SJSA1 (cell line): ENCODE measurements at places on chromosomes 7 and 10. TPM values are rescaled to one million over a fixed set of nuclear protein-coding genes. Genes with fewer than 3 reads are reported as not detected.
A peak's percentile ranks its signal among the peaks of the same experiment; 100 is the strongest.

The GPNMB gene
- 0.75 and 1.1 TPM in 2 replicates for total RNA-seq

The GSTO2 gene
- 0.13 TPM in 1 of 2 replicates, not detected in the other for total RNA-seq

GRCh38 chr10:96878057-96878456 is 46.0 kb downstream of the LCOR start:
- no peak overlapping the region for H3K27ac ChIP-seq
- DNase-seq = no peak

The AKR1D1 gene
- not detected in 2 replicates for total RNA-seq

The OR6V1 gene
- total RNA-seq = not detected in 2 replicates

- no peaks in the 10 kb centered on the region for H3K27me3 ChIP-seq
- no peaks in the 10 kb centered on the region for H3K36me3 ChIP-seq
- no peak overlapping the region for H3K4me3 ChIP-seq
- peak; percentile 60 for DNase-seq
- peak overlapping the region; percentile 16; the same call in 1 of the 2 replicates for H3K27ac ChIP-seq
These were observed 9.6 kb upstream of the MYPN start for GRCh38 chr10:68099736-68100135.

- peak overlapping the region; percentile 98 for H3K27ac ChIP-seq
- peaks cover 29% of the 10 kb centered on the region for H3K4me1 ChIP-seq
- no peaks in the 10 kb centered on the region for H3K36me3 ChIP-seq
- no peak for DNase-seq
- no peak overlapping the region for H3K4me3 ChIP-seq
- no peaks in the 10 kb centered on the region for H3K27me3 ChIP-seq
These were observed 529.5 kb upstream of the FZD8 start for GRCh38 chr10:36171556-36171952.

DNA sequence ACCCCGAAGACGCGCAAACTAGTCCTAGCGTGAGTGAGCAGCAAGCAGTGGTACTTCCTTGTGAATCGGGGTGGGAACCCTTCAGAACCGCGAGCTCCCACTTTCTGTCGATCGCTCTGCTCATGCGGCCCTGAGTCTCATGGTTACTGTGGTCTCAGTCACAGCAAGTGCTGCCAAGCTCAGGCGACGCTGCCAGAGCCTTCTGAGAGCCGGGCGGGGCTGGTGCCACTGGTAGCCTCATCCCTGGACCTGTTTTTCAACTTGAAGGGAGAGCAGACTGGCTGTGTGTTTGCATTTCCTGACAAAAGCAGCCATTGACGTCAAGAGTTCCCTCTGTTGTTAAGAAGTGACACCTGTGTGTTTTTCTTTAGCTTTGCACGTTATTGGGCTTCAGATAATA is 32.9 kb upstream of the BHLHA15 start:
- no peaks in the 10 kb centered on the region for H3K4me1 ChIP-seq
- no peak overlapping the region for H3K27ac ChIP-seq
- H3K36me3 ChIP-seq = no peaks in the 10 kb centered on the region
- H3K27me3 ChIP-seq = no peaks in the 10 kb centered on the region

The BTBD16 gene
- total RNA-seq = not detected in 2 replicates

GRCh38 chr7:73668886-73669230 is 1.2 kb downstream of the VPS37D start:
- H3K27ac ChIP-seq = no peak overlapping the region
- no peaks in the 10 kb centered on the region for H3K27me3 ChIP-seq
- no peaks in the 10 kb centered on the region; the same call in 1 of the 2 replicates for H3K36me3 ChIP-seq
- no peak overlapping the region for H3K4me3 ChIP-seq
- H3K4me1 ChIP-seq = peaks cover 13% of the 10 kb centered on the region
- no peak for DNase-seq

The ASCC1 gene
- 39.4 and 51.1 TPM in 2 replicates for total RNA-seq

The CALU gene
- total RNA-seq = 919 and 957 TPM in 2 replicates

The SRRM3 gene
- total RNA-seq = 0.24 TPM in 1 of 2 replicates, not detected in the other

- 0 out of 2 replicates have a peak, but pooled peaks cover 3% of the 10 kb centered on the region for H3K27me3 ChIP-seq
- no peaks in the 10 kb centered on the region for H3K36me3 ChIP-seq
- no peaks in the 10 kb centered on the region for H3K4me1 ChIP-seq
- DNase-seq = no peak
These were observed 635.4 kb upstream of the PFKP start for GRCh38 chr10:2431961-2432360.

DNA sequence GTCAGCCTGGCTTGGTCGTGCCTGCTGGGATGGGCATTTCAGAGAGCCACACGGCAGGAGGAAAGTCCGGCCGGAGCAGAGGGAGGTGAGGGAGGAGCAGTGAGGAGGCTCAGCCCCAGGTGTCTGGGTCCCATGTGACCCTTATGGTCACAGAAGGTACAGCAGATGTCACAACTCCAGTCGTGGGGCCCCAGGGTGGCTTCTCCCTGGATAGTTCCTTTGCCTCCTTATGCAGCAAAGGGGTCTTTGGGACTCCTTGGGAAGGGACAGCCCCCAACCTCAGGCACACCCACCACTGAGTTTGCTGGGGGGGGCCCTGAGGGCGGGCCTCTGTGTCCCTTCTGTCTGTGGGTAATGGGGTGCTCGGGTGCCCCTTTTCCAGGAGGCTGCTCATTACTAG is 19.6 kb upstream of the PRKAG2 start:
- H3K4me1 ChIP-seq = peaks cover 5% of the 10 kb centered on the region
- H3K27me3 ChIP-seq = peaks cover 7% of the 10 kb centered on the region; the same call in 1 of the 2 replicates
- no peak overlapping the region for H3K4me3 ChIP-seq
- DNase-seq = no peak
- no peak overlapping the region for H3K27ac ChIP-seq

DNA sequence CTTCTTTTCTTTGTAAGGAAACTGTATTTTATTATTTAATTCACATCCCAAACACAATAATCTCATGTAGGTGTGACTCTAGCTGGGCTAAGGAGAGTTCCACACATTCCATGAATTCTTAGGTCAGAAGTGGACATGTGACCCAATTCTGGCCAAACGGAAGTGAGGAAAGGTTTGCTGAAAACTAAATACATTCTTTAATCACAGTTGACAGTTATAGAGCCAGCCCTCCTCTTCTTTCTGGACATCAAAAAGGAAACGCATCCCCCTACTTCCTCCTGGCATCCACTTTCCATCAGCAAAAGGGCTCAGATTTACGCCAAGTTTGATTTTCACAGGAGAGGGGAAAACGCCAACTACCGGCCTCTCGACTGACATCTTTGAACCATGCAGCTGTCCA is 774.4 kb upstream of the POM121L12 start:
- no peaks in the 10 kb centered on the region for H3K36me3 ChIP-seq
- H3K4me1 ChIP-seq = no peaks in the 10 kb centered on the region
- H3K27ac ChIP-seq = no peak overlapping the region
- DNase-seq = no peak
- no peak overlapping the region for H3K4me3 ChIP-seq

The SPDYE16 gene
- total RNA-seq = not detected in 2 replicates

DNA sequence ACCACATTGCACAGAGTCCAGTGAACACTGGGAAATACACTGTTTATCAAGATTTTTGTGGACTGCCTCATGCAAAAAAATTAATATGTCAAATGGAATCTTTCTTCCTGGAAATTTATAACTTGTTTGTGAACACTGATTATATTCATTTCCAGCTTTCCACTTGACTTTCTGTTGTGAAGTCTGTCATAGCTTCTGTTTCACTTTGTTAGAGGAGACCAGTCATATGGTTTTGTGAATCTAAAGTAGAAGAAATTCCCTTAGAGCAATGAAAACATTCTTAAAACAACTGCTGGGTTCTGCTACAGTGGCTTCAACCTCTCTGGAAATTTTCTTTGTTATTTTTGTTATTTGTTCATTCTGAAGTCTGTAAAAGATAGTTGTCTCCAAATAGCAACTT is 349.5 kb upstream of the NFE2L3 start:
- DNase-seq = no peak
- H3K36me3 ChIP-seq = no peaks in the 10 kb centered on the region
- no peak overlapping the region for H3K4me3 ChIP-seq

DNA sequence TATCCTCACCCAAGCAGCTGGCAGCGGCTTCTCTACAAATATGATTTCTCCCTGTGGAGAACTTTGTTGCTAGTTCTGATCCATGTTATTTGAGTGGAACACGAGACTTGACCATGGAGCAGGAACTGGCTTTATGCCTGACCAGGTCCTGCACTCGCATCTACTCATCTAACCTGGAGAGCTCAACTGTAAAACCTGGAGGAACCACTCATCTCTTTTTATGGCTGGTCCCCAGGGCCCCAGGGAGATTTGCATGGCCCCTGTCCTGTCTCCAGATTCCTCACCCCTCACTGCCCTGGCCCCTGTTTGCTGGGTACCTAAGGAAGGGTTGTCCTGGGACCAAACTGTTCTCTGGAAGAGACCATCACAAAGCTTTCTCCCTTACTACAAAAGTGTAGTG is 16.0 kb downstream of the TCAF1 start:
- peaks cover 2% of the 10 kb centered on the region; the same call in 1 of the 2 replicates for H3K36me3 ChIP-seq
- H3K4me3 ChIP-seq = no peak overlapping the region
- H3K27me3 ChIP-seq = no peaks in the 10 kb centered on the region
- DNase-seq = no peak

GRCh38 chr7:78033410-78033809 is 234.8 kb downstream of the PHTF2 start:
- H3K4me3 ChIP-seq = no peak overlapping the region
- no peaks in the 10 kb centered on the region for H3K36me3 ChIP-seq
- DNase-seq = no peak
- H3K27ac ChIP-seq = no peak overlapping the region
- peaks cover 12% of the 10 kb centered on the region for H3K27me3 ChIP-seq

DNA sequence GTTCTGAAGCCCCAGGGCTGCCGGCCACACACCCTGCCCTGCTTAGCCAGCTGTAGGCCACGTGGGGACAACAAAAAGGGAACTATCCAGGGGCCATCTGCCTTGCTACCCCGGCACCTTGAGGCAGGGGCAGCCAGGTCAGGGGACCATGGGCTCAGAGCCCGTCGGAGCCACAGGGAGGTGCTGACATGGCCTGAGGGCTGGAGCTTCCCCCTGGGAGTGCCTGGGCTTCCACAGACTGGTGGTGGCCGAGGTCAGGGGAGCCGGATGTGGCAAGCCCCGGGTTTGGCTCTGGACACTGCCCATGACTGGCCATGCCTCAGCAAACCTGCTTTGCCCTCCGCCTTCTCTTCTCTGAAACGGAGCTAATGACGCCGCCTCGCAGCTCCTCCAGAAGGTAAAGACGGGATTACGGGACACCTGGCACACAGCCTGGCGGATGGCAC is 178.5 kb downstream of the EBF3 start:
- H3K27ac ChIP-seq = no peak overlapping the region
- DNase-seq = no peak
- no peaks in the 10 kb centered on the region for H3K27me3 ChIP-seq
- no peaks in the 10 kb centered on the region for H3K36me3 ChIP-seq
- H3K4me1 ChIP-seq = no peaks in the 10 kb centered on the region

- no peak overlapping the region for H3K27ac ChIP-seq
- H3K27me3 ChIP-seq = no peaks in the 10 kb centered on the region
- H3K36me3 ChIP-seq = peaks cover 17% of the 10 kb centered on the region; the same call in 1 of the 2 replicates
- no peak for DNase-seq
- H3K4me3 ChIP-seq = no peak overlapping the region
These were observed 8.9 kb downstream of the DLX6 start for GRCh38 chr7:97014145-97014750.

DNA sequence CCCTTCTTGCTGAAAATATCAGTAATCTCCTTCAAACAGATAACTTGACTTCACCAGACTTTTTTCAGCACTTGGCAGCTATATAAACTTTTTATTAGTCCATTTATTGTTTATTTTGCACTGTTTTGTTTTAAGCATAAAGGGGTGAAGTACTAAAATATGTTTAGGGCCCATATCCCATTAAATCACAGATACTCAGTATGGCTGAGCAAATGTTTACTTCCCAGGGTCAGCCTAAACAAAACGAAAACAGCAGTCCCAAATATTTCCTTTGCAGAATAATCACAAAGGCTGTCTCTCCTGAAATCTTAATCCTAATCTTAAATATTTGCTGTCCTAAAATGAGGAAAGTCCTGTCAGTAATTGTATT is 649.6 kb downstream of the TNS3 start:
- no peaks in the 10 kb centered on the region for H3K36me3 ChIP-seq
- DNase-seq = no peak
- no peaks in the 10 kb centered on the region for H3K27me3 ChIP-seq
- peak overlapping the region; percentile 43 for H3K27ac ChIP-seq
- peaks cover 40% of the 10 kb centered on the region for H3K4me1 ChIP-seq
- H3K4me3 ChIP-seq = no peak overlapping the region

DNA sequence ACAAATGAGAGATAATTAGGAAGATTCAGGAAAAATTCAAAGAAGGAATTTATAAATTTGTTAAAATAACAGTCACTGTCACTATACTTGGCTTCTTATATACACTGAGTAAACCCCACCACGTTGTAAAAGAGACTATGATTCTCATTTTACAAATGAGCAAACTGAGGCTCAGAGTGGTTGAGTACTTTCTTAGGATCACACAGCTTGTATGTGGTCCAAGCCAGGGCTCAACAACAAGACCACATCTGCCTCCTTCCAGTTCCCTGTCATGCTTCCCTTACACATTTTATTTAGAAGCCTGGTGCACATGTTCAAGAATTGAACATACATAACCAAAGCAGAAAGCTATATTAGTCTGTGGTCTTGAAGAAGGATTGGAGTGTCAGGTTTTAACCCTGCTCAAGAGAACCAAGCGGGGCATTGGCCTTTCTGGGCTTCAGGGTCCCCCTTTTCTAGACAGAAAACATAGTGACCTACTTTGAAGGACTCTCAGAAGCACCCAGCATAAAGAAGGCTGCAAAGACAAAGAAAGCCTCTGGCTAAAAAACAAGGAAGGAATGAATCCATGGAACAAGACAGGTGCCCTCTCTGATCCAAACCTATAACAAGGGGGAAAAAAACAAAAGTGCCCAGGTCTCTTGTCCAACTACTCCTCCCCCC is 846 bp downstream of the MRLN start:
- no peaks in the 10 kb centered on the region for H3K36me3 ChIP-seq
- H3K4me1 ChIP-seq = peaks cover 2% of the 10 kb centered on the region
- H3K27ac ChIP-seq = no peak overlapping the region
- H3K4me3 ChIP-seq = no peak overlapping the region

DNA sequence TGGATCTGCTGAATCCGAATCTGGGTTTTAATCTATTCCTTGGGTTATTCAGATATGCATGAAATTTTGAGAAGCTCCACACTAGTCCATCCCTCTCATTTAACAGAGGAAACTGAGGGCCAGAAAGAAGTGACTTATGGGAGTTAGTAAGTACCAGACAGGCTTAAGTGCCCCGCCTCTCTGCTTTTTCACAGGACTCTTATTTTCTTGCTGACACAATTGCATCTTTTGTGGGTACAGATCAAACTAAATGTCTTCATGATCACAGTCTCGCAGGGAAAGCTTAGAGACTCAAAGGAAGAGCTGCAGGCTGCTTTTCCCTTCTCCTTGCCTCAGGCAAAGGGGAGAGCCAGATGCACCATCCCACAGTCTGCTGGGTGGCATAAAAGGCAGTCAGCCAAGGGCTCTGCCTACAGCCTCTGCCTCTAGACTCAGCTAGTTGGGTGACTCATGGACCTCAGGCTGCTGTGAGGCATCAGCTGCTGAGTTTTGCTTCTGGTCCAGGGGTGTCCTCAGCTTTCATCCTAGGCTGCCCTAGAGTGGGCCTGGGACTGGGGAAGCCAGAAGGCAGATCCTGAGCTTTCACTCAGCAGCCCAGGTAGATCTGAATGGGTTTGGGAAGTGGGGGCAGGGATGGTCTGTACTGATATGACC is 11.6 kb downstream of the GOLGA7B start:
- H3K27me3 ChIP-seq = peaks cover 2% of the 10 kb centered on the region; the same call in 1 of the 2 replicates
- H3K4me3 ChIP-seq = no peak overlapping the region
- no peaks in the 10 kb centered on the region for H3K36me3 ChIP-seq
- no peak overlapping the region for H3K27ac ChIP-seq
- no peak for DNase-seq
